IPS-NIHi11 (cell line): ENCODE measurements at places on chromosomes 11 and 22.

- no peak for DNase-seq
Measured at GRCh38 chr22:49240472-49240871, 587.2 kb downstream of the BRD1 start.

GRCh38 chr11:9687711-9688477 lies 24.0 kb downstream of the SWAP70 start:
- no peak for DNase-seq

- DNase-seq = no peak
Measured at GRCh38 chr11:75244052-75244814, 3.7 kb downstream of the TPBGL start.

- DNase-seq = no peak
Measured at GRCh38 chr22:29458551-29458950, 20.2 kb downstream of the RFPL1 start.

DNA sequence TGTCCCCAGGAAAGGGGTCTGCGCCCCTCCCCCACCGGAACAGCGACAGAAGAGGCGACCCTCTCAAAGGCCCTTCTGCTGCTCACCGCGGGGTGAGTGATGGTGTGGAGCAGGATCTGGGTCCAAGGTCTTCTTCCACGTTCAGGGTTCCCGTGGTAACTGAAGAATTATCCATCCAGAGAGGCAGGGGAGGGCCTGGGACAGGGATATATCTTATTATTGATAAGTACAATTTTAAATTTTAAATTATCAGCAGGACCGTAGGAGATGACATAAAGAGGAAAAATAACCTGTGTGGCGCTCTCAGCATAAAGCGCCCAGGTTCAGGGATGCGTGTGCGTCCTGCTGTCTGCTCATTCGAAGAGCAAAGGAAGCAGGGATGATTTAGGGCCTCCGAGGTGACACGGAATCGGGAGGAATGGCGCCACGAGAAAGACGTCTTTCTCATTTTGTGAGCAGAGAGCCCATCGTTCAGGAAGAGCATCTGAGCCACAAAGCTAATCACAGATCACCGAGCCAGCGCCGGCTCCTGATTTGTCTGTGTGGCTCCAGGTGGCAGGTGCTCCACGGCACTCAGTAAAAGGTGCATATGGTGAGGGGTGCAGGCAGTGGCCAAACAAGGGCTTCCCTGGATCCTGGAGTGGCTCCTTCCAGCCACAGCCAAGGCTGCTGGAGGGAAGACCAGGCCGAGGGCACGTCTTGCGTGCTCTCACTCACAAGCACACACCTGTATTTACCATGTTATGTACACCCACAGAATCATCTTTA lies 19.3 kb downstream of the KRTAP5-5 start:
- no peak for DNase-seq

DNA sequence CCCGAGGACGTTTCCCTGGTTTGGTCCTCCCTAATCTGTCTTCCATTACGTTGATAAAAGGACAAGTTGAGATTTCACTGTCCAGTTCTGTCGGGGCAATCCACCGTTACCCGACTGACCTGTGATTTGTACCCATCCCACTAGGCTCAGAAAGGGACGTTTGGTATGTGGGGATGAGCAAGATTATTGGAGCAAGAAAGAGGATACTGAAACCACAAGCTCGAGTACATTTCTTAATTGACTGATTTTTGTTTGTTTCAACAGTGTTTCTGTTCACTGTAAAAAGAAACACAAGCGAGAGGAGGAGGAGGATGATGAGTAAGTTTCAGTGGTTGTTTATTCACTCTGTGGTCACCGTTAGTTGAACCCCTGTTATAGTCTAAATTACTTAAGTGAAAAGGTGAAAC lies 969 bp downstream of the CCDC117 start:
- DNase-seq = peak; percentile 13

GRCh38 chr11:90700789-90701439 lies 478.1 kb upstream of the CHORDC1 start:
- no peak for DNase-seq

GRCh38 chr11:116035977-116036376 lies 531.8 kb upstream of the CADM1 start:
- no peak for DNase-seq

DNA sequence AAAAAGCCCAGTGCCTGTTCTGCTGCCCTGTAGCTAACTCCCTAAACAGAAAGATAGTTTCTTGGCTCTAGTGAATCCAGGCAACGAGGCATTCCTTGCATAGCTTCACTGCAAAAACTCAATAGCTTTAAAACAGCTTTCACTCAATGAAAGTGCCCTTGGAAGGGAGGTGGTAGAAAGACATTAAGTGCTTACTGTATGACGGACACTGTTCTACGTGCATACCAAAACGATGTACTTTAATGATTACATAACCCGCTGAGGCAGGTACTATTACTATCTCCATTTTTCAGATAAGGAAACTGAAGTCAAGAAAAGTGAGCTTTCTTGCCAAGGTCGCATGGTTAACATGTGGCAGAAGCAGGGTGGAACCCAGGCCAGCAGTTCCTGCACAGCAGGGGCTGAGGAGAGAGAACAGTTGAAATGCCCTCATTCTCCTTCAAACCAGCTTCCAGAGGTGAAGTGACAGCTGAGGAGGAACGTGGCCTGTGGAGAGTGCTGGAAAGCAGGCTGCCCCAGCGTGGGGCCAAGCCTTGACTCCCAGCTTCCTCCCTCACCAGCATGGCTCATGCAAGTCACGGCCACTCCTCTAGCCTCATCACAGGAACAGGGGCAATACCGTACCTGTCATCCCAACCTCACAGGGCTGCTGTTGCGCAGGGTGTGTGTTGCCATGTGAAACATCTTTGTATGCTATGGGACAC lies 227.5 kb upstream of the NARS2 start:
- no peak for DNase-seq

DNA sequence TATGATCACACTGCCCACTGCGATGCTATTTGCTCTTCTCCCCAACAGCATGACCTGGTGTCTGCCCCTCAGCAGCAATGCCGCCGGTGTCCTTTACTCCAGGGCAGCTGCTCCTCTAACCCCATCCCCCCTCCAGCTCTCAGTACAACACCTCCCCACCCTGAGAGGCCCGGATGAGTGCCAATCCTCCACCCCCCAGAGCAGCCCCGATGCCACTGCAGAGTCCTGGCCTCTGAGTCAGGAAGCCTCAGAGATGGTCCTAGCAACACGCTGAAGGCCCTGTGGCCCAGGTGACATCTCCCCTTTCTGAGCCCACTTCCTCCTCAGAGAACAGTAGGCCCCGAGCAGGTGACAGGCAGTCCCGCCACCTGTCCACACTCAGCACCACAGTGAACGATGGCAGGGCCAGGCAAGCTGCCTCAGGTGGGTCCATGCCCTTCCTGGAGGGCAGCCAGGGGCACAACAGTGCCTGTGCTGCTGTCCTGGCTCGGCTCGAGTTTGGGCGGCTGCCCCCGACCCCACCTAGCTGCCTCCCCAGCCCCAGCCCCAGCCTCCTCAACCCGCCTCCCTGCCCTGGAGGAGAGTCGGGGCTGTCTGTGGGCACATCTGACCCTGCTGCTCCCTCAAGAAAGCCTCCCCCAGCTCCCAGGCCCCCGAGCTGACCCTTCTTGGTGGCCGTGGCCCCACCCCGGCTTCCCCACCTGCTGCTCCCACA lies 3.9 kb upstream of the NDUFS8 start:
- DNase-seq = no peak

DNA sequence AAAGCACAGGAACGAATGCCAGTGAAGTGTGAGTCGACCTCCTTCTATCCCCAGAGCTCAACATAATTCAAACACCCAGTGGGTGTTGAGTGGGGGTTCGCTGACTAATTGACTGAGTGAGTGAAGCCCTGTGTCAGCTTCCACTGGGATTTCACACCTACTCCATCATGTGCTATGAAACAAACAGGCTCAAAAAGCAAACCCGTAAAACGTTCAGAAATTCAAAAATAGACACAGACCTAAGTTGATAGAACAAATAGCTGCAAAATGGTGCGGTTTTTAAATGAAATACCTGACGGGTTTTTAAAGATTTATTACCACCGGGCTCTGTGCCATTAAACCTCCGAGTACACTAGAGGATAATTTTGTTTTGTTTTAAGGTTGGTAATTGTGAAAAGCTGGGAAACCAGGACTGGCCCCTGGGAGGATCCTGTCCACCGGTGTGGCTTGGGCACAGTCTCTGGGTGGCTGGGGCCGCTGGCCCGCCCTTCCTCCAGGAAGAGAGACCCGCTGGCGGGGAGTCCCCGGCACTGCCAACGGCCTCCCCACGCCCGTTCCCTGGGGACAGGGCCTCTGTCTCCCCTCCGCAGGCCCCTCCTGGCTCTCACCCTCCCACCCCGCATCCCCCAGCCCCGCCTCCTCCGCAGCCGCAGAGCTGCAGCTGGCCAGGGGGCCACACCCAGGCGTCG lies 13.6 kb downstream of the KCNJ5 start:
- peak; percentile 75 for DNase-seq

GRCh38 chr11:75931124-75931523 lies 116.1 kb downstream of the UVRAG start:
- no peak for DNase-seq

GRCh38 chr11:72781313-72782080 lies 12.3 kb downstream of the STARD10 start:
- DNase-seq = peak; percentile 91

DNA sequence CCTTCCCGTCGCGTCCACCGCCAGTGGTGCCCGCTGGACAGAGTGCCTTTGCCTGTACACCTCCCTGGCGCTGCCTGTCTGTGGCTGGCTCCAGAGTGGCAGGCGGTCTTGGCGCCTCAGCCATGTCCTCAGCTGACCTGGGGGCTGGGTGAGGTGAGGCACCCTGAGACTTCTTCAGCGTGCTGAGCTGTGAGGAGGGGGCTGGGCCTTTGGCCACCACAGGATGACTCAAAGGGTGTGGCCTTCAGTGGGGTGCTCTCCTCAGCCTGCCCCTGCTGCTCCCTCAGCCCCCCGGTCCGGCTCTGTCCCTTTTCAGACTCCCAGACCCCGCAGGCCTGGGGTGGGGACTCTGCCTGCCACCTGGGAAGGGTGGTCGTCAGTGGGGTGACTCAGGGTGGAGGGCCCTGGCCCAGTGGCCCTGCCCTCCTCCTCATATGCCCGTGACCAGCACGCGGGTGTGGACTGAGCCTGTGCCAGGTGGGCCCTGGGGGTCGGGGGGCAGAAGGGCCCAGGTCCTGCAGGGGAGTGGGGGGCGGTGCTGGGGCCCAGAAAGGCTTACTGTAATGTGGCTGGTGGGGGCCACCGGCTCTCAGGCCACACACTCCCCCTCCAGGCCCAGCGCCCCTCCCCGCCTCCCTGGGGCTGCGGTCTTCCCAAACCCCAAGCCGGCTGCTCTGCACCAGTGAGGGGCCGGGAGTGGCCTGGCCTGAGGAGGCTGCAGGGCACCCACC lies 15.9 kb downstream of the CRELD2 start:
- no peak for DNase-seq

DNA sequence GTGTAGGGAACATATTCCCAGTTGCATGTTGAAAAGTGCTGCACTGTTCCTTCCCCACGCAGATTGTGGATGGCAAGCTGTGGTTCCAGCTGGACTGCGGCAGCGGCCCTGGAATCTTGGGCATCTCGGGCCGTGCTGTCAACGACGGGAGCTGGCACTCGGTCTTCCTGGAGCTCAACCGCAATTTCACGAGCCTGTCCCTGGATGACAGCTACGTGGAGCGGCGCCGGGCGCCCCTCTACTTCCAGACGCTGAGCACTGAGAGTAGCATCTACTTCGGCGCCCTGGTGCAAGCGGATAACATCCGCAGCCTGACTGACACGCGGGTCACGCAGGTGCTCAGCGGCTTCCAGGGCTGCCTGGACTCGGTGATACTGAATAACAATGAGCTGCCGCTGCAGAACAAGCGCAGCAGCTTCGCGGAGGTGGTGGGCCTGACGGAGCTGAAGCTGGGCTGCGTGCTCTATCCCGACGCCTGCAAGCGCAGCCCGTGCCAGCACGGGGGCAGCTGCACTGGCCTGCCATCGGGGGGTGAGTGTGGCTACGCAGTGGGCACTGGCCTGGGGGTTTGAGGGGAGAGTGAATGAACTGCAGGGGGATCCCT lies 102.7 kb upstream of the MTNR1B start:
- DNase-seq = peak; percentile 11

GRCh38 chr11:11622340-11622706 lies 518 bp upstream of the GALNT18 start:
- no peak for DNase-seq

- DNase-seq = no peak
Measured at GRCh38 chr11:122137078-122137793, 21.2 kb upstream of the BLID start.

DNA sequence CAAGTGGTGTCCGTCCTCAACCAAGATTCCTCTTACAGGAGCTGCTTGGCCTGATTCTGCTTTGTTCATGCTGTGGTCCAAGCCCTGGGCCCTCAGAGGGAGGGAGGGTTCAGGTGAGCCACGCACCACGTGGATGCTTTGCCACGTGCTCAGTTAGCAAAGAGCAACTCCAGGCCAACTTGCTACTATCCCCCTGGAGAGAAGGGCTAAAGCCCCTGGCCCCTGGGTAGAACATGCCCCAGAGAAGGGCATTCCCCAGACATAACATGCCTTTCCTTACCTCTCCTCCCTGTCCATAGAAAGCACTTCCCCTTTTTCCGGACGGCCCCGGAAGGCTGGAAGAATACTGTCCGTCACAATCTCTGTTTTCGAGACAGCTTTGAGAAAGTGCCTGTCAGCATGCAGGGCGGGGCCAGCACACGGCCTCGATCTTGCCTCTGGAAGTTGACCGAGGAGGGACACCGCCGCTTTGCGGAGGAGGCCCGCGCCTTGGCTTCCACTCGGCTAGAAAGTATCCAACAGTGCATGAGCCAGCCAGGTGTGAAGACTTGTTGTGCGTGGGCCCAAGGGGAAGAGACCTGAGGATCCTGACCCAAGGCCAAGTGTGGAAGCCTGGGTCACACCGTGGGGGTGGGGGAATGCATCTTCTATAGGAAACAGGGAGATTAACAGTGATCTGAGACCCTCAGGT lies 8.8 kb downstream of the FOXR1 start:
- DNase-seq = peak; percentile 55

DNA sequence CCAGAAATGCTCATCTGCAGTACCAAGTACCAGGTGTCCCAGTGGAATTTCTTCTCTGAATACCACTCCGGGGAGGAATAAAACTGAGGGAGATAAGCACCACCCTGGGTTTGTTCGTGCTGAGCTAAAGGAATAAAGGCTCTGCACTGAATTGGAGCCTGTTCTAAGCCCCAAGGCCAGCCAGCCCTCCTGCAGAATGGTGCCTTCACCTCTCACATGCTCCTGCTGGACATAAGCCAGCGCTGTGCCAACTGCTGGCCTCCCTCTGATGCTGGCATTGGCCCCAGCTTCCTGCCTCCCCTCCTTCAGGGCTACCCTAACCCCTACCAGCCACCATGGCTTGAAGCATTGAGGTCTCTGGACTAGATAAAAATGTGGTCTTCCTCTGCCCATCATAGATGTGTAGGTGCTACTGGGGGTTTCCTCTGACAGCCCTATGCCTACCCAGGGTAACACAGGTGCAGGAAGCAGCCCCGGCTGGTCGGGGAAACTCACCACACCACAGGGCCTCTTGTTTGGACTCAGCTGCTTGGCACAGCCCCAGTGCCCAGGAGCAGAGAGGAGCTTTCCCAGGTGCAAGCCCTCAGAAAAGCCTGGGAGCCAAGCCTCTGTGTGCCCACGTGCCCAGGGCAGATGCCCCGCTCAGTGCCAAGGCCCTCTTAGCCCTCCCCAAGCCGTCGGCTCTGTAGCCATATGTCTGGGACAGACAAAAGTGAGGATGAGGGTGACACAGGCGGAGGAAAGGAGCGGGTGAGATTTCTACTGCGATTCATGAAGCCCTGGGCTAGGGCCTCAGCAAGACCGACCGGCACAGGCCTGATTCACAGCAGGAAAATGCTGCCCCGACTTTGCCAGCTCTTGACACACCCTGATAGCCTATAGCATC lies 34.1 kb upstream of the JAM3 start:
- no peak for DNase-seq
